Activated T-helper 2 cell treated with anti-CD3 and anti-CD28 coated beads, Interferon-gamma antibody, Interleukin-2, Interleukin-4, amounts not matched to agents 10 μg/mL and 5 μg/mL and 100 μg/mL, durations not matched to agents 14 hours and 24 hours and 36 hours (primary cell): ENCODE measurements at places on chromosomes 7 and 10.
A peak's percentile ranks its signal among the peaks of the same experiment; 100 is the strongest.

DNA sequence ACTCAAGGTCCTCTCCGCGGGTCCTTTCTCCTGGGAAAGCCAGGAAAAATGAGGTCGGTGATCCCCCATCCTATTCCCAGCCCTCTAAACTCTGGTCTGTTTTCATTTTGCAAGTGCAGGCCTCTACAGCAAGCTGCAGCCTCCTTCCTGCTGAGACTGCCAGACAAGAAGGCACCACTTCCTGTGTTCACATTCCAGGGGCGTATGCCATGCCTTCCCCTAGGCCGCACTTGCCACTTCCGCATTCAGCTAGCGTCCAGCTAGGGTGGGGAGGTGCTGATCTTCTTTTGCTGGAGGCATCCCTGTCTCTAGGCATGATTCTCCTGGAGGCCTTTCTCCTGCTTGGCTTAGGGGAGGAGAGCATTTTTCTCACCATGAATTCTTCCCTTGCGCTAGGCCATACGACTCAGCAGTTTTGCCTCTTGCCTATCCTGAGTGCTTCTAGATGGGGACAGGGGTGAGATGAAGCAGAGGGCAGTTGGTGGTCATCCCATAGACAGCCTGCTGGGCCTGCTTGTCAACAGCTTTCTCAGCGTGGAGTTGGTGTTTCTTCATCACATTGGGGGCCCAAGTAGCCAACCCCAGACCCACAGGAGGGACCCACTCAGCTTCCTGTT, 328.9 kb downstream of the RPS24 start:
- no peak for DNase-seq

DNA sequence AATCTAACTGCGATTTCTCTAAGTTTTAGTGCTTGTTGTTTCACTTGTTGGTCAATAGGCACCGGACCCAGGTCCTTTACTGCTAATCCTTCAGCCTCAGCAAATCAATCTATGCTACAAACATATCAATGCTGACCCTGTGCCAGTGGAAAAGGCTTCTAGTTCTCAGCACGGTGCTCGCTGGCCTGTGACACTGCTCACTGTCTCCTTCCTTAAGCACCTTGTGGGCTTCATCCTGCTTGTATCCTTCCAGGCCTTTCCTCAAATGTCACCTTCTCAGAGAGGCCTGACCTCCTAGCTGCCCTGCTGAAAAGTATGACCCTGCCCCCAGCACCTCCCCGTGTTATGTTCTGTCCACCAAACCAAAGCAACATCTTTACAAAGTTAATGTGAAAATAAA, 201.2 kb upstream of the FRMD4A start:
- DNase-seq: no peak

DNA sequence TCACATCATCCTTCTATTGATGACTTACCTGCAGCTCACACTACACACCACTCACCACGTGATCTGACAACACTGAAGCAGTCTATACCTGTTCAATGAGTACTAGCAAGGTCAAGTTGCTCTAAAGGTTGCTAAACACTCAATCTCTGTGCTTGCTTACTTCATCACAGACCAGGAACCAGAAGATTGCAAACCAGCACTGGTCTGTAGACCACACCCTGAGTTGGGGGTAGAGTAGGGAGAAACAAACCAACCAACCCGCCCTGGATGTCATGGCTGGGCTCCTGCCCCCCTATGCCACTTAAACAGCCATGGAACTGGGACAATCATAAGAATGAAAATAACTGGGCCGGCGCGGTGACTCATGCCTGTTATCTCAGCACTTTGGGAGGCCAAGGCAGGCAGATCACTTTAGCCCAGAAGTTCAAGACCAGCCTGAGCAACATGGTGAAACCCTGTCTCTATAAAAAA, 19.6 kb downstream of the DLG5 start:
- no peak for DNase-seq

GRCh38 chr7:158910254-158911053, 54.1 kb downstream of the DYNC2I1 start:
- no peak for DNase-seq

DNA sequence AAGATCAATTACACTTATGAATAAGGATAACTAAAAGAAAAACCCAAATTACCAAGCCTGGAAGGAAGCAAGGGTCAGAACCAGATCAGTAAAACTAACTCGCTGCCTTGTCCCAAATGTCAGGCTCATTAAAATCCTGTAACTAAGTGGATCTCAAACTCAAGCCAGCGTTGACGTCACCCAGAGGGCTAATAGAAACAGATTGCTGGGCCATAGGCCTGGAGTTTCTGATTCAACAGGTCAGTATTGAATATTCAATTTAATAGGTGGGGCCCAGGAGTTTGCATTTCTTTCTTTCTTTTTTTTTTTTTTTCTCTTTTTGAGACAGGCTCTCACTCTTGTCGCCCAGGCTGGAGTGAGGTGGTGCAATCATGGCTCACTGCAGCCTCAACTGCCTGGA, 397.0 kb downstream of the CALN1 start:
- no peak for DNase-seq

DNA sequence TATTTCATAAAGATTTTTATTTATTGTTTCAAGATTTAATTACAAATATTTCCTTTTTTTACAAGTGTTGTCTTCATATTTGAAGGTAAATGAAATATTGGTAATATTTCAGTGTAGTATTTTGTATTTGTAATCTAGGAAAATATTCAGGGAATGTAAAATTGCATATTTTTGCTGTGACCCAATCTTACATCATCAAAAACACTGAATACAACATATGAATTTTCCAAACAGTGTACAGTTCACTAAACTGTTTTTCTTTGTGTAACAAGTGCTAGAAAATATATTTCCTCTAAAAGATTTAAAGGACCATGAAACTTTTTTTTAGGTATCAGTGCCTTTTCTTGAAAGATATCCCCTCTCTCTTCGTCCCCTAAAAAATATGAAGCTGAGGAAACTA, 251.9 kb upstream of the KCND2 start:
- no peak for DNase-seq

DNA sequence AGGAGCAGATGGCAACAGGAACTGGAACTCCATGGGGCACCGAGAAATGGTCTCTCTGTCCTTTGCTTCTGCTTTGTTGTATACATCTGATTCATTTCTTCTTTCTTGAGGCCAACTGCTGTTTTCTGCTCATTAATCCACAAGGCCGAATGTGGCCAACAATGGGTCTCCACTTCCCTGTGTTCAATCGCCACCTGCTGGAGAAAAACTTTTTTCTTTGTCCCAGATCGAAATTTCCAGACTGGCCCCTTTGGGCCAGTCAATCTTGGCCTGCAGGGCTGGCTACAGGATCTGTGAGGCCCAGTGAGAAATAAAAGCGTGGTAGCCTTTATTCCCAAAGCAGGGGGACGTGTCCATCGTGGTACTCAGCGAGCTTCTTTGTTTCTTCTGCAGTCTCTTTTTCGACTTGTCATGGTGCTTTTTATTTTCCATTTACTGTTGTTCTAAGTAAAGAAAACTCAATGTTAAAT, 58.8 kb downstream of the PARP12 start:
- DNase-seq: peak; percentile 19

DNA sequence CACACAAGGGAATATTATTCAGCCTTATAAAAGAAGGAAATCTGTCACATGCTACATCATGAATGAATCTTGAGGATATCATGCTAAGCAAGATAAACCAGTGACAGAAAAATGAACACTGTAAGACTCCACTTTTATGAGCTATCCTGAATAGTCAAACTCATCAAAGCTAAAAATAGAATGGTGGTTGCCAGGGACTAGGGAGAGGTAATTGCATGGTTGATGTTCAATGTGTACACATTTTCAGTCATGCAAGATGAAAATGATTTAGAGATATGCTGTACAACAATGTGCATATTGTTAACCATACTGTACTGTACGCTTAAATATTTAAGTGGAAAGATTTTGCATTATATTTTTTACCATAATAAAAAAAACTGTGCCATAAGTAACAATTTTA, 1349.1 kb downstream of the XPNPEP1 start:
- DNase-seq: no peak

DNA sequence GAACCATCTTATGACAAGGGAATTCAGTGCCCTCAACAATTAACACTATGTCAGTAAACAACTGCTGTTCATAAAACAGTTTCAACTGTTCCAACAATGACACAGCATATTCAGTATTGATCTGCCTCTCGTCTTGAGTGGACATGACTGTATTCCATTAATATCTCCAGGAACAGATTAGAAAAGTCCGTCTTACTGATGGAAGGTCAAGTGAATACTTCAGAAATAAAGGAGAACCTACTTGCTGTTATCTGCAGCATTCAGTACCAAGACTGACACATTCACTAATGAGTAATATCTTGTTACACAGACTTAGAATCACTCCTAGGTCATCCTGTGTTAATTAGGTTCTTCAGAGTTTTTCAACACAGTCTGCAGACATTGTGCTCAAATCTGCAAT, 12.1 kb downstream of the KBTBD2 start:
- no peak for DNase-seq

DNA sequence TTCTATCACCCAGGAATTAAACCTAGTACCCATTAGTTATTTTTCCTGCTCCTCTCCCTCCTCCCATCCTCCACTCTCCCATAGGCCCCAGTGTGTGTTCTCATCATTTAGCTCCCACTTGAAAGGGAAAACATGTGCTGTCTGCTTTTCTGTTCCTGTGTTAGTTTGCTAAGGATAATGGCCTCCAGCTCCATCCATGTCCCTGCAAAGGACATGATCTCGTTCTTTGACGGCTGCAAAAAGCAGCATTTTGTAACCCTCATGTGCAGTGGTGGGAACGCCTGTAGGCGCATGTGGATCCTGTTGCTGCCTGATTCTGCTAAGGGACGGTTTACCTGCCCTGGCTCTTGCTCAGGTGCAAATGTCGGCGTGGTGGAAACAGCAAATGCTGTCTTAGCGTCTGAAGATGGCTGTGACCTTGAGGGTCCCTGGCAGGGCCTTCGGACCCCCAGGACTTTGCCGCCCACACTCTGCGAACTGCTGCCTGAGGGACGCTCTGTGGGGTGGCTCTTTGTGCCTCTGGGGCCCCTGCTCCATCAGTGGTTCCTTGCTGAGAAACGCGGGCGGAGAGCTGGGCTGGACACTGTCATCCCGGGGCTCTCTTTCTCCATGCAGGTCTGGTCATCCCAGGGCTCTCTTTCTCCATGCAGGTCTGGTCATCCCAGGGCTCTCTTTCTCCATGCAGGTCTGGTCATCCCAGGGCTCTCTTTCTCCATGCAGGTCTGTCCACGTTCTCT, 5.6 kb upstream of the MTG1 start:
- DNase-seq: no peak

DNA sequence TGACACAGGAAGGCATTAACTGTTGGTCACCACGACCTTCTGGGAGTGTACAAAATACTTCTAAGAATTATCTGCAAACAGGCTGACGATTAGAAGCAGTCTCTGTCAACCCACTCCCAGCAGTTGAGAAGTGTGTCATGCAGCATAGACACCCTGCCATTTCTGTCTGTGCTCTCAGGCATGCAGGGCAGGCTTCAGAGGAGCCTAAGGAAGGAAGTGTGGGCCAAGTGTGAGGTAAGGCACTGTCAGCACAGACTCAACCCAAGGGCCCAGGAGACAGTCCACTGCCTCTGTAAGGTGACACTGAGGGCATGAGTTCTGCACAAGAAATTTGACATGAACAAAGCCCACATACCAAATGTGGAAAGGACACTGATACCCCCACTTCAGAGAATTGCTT, 109.0 kb upstream of the VIPR2 start:
- no peak for DNase-seq

- no peak for DNase-seq
These were observed 131.8 kb downstream of the HECW1 start for GRCh38 chr7:43244232-43244631.

- DNase-seq: no peak
These were observed 70.2 kb downstream of the EVX1 start for GRCh38 chr7:27312820-27313219.

DNA sequence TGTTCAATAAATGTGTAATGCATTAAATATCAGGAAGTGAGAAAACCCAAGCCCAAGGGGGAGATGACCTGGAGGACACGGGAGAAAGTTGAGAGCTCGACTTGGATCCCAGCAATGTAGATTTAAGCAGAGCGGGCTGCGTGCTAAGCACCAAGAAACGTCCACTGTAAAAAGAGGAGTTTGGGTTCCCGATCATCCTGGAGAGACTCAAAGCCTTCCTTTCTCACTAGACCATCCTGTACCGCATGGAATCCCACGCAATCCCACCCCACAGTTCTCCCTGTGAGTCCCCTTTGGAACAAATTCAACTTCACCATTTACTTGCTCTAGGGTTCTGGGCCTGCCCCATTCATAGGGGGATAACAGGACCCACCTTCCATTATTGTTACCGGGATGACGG, 2.4 kb downstream of the TRPV6 start:
- no peak for DNase-seq

DNA sequence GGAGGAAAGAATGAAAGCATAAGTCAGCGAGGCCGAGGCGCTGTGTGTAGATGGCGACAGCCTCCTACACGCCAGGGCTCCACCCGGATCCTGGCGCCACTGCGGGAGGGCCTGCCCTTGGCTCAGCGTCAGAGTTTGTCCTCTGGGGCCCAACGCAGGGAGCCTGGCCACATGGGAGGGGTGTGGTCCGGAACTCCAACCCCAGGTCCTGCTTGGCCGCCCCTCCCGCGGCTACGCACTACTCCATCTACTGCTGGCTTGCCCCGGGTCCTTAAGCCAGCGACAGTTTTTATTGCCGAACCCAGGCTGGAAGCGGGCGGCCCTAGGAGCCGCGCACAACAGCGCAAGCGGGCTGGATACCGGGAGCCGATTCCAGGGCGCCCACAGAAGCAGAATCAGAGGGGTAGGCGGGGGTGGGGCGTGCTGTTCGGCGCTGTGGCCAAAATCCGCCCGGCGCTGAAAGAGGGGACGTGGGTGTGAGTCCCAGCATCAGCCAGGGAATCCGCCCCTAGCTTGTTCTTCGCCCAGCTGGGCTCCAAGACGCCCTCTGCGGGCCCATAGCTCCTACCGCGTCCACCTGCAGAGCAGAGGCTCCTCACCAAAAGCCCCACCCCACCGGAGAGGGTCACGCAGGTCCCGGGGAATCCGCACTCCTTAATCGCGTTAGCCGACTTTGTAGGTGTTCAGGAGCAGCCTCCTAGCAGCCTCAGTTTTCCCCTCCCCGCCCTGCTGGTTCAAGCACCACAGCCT, 4.5 kb downstream of the KAZALD1 start:
- peak; percentile 22 for DNase-seq

DNA sequence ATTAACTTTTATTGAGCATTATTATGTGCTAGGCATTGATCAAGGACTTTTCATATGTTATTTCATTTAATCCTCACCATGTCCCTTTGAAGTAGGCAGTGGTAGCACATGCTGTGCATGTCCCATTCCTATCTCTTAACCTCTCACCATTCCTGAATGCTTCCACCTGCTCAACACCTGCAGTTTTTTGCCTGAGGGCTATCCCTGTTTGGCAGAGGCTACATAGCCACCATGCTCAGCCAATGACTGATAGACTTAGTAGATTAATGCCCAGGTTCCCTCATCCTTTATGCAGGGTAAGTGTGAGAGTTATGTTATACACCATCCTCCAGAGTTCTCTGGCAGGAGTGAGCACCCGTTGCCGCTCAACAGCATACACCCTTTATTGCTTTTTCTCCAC, 387.8 kb downstream of the BBS9 start:
- no peak for DNase-seq
